ENCODE measurements at places on chromosomes 13 and 19. TPM values are rescaled to one million over a fixed set of nuclear protein-coding genes. Genes with fewer than 3 reads are reported as not detected.

DNA sequence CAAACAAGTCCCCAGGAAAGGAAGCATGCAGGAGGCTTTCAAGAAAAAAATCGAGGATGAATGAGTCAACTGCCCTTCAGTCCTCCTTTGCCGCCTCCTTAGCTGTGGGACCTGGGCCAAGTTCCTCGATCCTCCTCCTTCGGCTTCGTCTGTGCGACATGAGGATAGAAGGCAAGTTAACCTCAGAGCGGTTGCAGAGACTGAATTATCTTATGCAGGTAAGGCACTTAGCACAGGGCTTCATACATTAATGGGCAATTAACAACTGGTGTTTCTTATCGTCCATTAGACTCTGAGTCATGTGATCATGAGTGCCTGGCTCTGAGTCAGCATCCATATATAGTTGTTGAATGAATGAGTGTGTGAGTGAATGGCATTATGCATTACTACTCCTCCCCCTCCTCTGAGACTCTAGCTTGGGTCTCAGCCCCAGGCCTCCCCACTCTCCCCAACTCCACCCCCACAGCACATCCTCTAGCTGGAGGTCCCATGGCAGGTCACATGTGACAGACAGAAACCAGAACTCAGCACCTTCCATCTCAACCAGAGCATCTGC is 1.6 kb upstream of the TTC9B start:
- no peak for DNase-seq

DNA sequence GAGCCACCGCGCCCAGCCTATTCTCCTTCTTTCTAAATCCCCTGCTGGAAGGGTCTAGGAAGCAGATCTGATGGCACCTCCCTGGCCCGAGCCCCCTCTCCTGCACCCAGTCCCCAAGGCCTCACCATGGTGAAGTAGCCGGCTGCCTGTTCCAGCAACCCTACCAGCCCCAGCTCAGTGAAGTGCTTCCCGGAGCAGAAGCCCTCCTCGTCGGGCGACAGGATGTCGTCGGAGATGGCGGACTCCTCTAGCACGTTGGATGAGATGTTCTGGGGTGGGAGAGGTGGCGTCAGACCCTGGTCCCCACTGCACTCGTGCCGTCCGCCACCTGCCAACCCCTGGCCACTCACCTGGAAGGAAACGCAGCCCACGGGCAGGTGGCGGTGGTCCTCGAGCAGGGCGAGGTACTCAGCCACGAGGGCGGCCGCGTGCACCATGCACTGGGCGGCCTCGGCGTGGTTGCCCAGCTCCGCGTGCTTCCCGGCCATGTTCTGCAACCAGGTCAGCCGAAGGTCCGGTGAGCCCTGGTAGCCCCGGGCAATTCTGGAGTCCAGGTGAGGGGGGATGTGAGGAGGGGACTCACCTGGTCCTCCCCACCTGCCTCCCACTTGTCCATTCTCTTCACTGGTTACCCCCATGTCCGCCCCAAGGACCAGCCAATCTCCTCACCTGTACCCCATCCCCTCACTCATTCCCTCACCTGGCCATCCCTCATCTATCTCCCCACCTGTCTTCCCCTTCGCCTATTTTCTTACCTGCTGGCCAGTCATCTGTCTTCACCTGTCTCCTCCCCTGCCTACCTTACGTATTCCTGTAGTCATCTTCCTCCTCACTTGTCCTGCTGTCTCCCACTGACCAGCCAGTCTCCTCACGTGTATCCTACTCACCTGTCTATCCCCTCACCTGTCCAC is 11.5 kb upstream of the KANK2 start:
- no peak for DNase-seq

DNA sequence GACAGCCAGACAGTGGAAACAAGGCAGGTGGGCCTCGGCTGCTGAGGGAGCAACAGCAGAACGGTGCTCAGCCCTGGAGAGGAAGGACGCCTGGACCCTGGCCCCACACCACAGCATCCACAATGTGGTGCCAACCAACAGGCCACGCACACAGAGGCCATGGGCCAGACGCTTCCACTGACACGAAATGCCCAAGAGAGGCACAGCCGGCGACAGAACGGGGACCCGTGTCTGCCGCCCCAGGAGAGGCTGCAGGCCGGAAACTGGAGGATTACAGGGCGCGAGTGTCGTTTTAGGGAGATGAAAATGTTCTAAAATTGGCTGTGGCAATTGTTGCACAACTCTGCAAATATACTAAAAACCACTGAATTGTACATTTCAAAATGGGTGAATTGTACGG is 69.7 kb downstream of the RASA3 start:
- DNase-seq, result no peak

GRCh38 chr19:10580979-10581631 is 6.0 kb downstream of the AP1M2 start:
- peak; percentile 80 for DNase-seq

DNA sequence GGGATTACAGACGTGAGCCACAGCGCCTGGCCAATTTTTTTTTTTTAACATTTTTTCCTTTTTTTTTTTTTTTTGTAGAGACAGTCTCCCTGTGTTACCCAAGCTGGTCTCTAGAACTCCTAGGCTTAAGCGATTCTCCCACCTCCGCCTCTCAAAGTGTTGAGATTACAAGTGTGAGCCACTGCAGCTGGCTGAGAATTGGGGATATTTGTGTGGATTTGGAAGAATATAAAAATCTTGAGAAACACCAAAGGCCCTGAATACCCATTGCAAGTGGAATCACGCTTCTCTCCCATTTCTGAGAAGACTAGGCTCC is 79.9 kb upstream of the ABCC4 start:
- no peak for DNase-seq

DNA sequence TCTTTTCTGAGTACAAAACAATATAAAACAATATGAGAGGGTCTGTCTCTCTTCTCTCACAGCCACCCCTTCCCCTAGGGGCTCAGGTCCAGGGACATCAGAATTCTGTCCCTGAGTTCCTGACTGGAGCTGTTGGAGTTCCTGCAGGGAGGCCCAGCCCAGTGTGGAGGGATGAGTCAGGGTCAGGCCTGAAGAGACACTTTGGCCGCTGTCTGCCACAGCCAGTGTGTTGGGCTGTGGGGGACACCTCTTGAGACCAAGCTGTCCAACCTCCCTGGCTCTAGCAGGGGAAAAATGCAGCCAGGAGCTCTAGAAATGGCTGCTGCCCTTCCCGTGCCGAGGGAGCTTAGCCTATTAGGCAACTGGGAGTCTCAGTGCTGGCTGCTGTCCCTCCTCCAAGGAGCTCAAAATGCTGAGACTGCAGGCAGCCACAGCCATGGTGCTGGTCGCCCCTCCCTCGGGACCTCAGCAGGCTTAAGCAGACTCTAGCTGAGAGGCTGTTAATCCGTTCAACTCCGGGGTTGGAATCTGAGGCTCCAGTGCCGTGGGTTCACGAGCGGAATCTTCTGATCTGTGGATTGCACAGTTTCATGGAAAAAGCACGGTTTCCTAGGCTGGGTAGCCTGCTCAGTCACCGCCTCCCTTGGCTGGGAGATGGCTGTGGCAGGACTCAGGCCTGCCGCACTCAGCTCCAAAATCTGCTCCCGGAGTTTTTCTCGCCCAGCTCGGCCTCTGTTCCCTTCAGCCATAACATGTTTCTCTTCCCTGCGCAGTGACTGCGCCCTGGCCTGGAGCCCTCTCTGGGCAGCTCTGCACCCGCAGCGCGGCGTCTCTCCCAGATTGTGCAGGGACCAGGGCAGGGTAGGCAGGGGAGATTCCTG is 3.8 kb upstream of the ZNF626 start:
- DNase-seq, result no peak

DNA sequence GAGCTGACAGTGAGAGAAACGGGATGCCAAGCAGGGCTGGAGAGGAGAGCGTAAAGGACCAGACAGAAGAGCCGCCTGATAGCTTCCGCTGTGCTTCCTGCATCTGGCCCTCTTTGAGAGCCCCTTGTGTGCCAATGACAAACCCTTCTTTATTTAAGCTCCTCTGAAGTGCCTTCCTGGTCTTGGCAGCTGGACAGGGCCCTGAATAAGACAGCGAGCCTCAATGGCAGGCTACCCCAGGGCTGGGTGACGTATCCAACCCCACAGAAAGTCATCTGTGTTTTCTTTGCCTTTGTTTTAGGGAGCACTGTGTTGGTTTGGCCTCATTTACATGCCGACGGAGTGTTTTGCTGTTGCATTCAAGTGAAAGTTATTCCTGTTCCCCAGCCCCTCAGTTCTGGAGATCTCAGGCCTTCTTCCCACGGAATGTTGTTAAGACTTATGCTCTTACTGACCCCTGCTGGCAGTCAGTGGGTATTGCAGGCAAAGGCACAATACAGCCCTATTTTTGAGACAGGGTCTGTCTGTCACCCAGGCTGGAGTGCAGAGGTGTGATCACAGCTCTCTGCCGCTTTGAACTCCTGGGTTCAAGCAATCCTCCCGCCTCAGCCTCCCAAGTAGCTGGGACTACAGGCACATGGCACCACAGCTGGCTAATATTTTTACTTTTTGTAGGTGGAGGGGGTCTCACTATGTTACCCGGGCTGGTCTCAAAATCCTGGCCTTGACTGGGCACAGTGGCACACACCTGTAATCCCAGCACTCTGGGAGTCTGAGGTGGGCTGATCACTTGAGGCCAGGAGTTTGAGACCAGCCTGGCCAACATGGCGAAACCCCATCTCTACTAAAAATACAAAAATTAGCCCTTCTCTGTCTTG is 16.8 kb downstream of the CCL25 start:
- DNase-seq, result no peak

DNA sequence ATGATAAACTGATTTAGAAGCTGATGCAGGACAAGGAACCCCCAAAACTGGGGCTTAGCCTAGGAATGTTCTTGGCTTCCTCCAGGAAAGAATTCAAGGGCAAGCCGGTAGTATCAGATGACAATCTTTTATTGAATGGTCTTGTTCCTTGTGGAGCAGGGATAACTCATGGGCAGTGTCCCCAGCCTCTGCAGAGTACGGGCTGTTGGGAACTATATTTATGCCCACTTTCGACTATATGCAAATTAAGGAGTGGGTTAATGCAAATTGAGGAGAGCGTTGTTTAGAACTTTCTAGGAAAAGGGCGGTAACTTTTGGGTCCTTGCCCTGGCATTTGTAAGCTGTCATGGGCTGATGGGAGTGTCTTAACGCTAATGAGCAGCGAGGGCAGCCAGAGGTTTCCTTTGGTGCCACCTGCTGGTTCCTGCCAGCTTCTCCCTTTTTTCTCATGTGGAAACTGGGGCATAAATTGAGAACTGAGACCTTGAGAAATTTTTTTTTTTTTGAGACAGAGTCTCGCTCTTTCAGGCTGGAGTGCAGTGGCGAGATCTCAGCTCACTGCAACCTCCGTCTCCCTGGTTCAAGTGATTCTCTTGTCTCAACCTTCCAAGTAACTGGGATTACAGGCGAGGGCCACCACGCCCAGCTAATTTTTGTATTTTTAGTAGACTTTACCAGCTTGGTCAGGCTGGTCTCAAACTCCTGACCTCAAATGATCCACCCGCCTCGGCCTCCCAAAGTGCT is 79.4 kb upstream of the ABCC4 start:
- peak; percentile 34 for DNase-seq

- DNase-seq, result no peak
These were observed 244.4 kb upstream of the SLITRK5 start for GRCh38 chr13:87426742-87427141.

GRCh38 chr19:54577334-54577733 is 3.7 kb downstream of the LILRA2 start:
- no peak for DNase-seq

- DNase-seq, result no peak
These were observed 23.5 kb downstream of the EBPL start for GRCh38 chr13:49667773-49668172.

DNA sequence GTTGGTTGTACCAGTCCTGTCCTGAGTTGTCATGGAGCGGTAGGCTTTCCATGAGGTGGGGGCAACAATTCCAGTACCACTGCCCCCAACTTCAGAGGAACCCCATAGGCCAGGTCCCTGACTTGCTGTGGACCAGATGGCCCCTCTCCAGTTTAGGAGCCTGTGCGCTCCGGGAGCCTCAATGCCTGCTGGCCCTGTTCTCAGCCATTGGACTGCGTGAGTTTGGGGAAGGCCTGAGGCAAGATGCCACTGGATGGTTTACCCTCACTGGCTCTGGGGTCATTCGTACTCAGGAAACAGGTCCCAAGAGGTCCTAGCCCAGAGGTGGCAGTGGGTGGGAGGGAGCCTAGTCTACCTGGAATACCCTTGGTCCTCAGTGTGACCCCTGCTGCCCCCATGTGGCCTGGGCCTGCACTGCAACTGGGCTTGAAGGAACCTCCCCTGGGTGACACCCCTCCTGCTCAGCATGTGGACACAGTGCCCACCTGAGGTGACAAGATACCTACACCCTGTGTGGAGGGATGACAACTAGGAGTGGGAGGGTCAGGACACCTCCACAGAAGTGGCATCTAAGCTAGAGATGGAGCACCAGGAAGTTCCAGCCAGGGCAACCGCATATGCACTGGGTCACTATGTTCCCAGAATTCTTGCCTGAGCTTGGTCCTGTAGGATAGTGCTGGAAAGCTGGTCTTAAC is 6.0 kb upstream of the PRR19 start:
- peak; percentile 92 for DNase-seq

- DNase-seq, result no peak
These were observed 142.1 kb upstream of the VSTM2B start for GRCh38 chr19:29383696-29384095.

DNA sequence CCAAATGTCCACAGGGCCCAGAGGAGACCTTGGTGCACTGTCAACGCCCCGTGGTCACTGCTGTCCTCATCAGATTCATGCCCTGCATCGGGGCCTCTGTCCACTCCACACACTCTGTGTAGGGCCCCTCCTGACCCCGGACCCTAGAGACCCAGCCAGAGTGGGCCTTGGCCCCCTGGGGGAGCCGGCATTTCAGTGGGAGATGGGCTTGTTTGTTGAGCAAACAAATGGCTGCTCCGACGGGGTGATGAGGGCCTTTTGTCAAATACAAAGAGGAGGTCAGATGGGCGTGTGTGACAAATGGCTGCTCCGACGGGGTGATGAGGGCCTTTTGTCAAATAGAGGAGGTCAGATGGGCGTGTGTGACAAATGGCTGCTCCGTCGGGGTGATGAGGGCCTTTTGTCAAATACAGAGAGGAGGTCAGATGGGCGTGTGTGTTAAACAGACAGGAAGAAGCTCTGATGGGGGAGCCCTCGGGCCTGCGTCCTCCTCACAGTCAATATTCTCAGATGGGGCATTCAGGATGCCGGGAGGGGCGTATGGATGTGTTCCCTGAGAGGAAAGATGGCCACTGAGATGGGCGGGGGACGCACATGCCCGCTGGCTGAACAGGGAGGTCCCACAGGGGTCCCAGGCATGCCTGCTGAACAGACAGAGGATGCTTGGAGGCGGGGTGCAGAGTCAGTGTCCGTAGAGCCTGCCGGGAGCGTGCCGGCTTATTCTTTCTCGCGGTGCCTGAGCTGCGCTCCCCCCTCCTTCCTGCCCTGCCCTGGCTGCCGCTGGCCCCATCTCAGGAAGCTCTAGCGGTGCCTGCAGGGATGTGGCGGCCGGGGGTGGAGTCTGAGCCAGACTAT is 36.3 kb downstream of the SMIM24 start:
- DNase-seq, result no peak

CRX gene
- not detected for total RNA-seq

ZNF534 gene
- total RNA-seq, result not detected

MBD3L3 gene
- total RNA-seq, result not detected

TMEM145 gene
- not detected for total RNA-seq

RDH8 gene
- total RNA-seq, result not detected

ZNF492 gene
- 0.71 TPM for total RNA-seq

ZNF208 gene
- total RNA-seq, result 10.5 TPM

ZFP14 gene
- total RNA-seq, result 7.7 TPM

PRR20D gene
- total RNA-seq, result not detected

CLDND2 gene
- total RNA-seq, result 2.2 TPM

URAD gene
- total RNA-seq, result not detected
